Amniotic epithelial cell (primary cell): ENCODE measurements at places on chromosomes 5 and 9.
A peak's percentile ranks its signal among the peaks of the same experiment; 100 is the strongest.

- peak; percentile 47 for DNase-seq
These were observed 37.8 kb downstream of the FAM78A start for GRCh38 chr9:131238402-131239021.

DNA sequence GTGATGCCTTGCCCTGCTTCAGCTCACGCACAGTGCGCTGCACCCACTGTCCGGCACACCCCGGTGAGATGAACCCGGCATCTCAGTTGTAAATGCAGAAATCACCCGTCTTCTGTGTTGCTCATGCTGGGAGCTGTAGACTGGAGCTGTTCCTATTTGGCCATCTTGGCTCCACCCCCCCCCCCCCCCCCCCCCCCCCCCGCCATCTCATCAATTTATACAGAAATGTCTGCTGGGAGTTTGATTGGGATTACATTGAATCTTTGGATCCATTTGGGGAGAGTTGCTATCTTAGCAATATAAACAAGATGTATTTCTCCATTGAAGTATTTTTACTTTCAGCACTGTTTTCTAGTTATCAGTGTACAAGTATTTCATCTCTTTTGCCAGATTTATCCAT is 55.2 kb downstream of the RIC1 start:
- no peak for DNase-seq

DNA sequence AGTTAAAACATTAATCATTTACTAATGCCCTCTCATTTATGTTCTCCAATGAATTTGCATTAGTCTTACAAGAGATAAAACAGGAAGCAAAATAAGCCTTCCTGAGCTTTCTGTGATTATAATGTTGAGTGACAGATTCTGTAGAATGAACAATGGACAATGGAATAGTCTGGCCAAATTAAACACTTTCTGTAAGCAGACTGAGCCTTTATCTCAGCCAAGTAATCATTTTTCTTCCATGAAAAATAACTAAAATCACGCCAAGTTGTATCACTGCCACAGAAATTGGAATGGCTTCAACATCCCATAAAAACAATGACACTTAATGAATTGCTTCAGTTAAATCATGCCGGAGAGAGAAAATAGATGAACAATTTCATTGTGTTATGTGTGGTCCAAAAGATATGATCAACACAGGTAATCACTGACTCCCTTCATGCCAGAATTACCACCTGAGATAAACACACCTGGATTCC is 63.0 kb downstream of the TSSK1B start:
- no peak for DNase-seq

GRCh38 chr9:4297151-4297785 is 2.6 kb downstream of the GLIS3 start:
- peak; percentile 87 for DNase-seq

DNA sequence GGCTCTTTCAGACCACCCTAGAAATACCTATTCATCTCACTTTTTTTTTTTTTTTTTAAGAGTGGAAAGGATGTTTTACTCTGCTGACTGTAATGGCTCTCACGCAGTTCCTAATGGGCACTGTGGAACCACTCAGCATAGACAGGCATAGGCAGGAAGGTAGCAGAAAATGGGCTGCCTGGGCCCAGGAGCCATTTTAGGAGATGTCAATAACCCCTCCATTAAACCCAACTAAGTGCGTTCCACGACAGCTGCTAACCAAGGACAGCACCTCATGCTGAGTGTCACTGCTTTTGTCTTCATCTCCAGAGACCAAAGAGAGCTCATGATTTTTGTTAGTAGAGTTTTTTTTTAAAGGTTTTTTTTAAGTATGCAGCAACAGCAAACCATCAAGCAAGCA is 15.3 kb downstream of the MAP1B start:
- DNase-seq, result no peak

- DNase-seq, result peak; percentile 24
These were observed at the start of gene TNFAIP8 for GRCh38 chr5:119355685-119356611. Gene TNFAIP8, plus strand, starts transcription at chr5:119356019. Its CDS starts 72 bp downstream, at chr5:119356091.

- DNase-seq, result peak; percentile 20
These were observed 27.8 kb upstream of the ALDOB start for GRCh38 chr9:101463397-101463796.

DNA sequence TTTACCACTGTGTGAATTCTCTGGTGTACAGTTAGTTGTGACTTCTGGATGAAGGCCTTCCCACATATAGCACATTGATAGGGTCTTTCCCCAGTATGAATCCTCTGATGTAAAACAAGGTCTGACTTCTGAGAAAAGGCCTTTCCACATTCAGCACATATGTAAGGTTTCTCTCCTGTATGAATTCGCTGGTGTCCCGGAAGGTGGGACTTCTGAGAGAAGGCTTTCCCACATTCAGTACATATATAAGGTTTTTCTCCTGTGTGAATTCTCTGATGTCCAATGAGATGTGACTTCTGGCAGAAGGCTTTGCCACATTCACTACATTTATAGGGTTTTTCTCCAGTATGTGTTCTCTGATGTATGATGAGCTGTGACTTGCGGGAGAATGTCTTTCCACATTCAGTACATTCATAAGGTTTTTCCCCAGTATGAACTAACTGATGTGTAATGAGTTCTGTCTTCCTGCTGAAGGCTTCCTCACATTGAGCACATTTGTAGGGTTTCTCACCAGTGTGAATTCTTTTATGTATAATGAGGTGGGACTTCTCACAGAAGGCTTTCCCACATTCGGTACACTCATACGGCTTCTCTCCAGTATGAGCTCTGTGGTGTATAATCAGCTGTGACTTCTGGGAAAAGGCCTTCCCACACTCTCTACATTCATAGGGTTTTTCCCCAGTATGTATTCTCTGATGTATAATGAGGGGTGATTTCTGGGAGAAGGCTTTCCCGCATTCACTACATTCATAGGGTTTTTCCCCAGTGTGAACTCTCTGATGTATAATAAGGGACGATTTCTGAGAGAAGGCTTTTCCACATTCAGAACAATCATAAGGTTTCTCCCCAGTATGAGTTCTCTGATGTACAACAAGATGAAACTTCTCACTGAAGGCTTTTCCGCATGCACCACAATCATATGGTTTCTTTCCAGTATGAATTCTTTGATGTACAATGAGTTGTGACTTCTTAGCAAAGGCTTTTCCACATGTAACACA is 9.1 kb downstream of the ZNF300 start:
- no peak for DNase-seq

- DNase-seq, result no peak
These were observed 160.0 kb downstream of the C9orf152 start for GRCh38 chr9:110047955-110048402.

DNA sequence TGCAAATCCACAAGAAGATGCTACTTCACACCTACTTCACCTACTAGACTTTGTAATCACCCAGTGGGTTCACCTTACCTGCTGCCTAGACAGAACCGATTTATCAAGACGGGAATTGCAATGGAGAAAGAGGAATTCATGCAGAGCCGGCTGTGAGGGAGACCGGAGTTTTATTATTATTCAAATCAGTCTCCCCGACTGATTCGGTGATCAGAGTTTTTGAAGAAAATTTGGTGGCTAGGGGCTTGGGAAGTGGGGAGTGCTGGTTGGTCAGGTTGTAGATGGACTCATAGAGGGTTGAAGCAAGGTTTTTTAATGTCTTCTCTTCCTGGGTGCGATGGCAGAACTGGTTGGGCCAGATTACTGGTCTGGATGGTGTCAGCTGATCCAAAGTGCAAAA is 23.4 kb downstream of the SFXN1 start:
- no peak for DNase-seq

- no peak for DNase-seq
These were observed 363.7 kb downstream of the IRX2 start for GRCh38 chr5:2387634-2388325.

DNA sequence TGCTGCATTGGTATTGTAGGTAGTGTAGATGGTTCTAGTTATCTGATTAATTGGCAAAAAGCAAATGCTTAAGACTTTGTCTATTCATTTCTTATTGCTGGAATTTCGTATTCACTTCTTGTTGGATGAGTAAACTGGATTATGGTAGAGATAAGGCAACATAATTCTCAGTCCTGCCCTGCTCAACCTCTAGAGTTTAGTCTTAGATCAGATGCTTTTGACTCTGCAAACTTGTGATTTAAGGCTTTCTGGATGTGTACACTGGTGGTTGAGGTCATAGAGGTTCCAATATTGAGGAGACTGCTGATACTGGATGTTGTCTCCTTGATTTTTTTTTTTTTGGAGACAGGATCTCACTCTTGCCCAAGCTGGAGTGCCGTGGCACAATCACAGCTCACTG is 35.0 kb downstream of the KIF2A start:
- DNase-seq, result no peak

- DNase-seq, result no peak
These were observed 50.2 kb downstream of the PPP2R2B start for GRCh38 chr5:146828385-146828784.

GRCh38 chr5:142178651-142179050 is 70.1 kb downstream of the NDFIP1 start:
- DNase-seq, result no peak

GRCh38 chr9:120348951-120349429 is 231.0 kb downstream of the CDK5RAP2 start:
- peak; percentile 52 for DNase-seq

GRCh38 chr5:21195145-21195544 is 1207.1 kb upstream of the CDH18 start:
- no peak for DNase-seq

DNA sequence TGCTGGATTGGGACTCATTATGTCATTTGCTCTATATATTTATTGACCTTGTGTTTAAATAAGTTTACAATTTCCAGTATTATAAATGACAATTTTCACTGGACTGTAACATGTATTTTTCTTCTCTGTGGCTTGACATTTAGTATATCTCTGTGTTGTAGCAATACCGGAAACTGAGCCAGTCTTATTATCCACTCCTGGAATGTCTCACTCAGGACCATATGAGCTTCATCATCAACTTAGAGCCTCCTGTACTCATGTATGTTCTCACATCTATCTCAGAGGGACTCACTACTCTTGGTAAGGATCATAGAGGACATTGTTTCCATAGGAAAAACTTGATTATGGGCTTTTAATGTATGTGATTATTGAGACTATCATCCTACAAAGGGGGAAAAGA is 66.5 kb upstream of the TLX3 start:
- peak; percentile 39 for DNase-seq

DNA sequence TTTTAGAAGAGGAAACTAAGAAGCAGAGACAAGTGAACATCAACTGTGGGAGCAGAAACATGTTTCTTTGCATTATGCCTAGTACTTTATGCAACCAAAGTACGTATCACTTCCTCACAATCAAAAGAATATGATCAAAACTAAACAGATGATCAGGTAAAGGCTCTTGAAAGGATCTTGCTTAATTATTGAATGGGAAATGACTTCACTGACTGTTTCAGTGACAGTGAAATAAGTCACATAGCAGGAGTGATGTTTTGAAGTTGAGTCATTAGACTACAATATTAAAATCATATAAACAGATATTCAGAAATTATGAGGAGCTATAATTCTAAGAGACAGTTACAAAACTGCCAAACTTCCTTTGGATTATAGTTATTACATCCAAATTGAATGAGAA is 527.3 kb downstream of the MTRR start:
- no peak for DNase-seq
